Fibroblast of villous mesenchyme (primary cell): ENCODE measurements at places on chromosomes 12 and 14. TPM values are rescaled to one million over a fixed set of nuclear protein-coding genes. Genes with fewer than 3 reads are reported as not detected.
A peak's percentile ranks its signal among the peaks of the same experiment; 100 is the strongest.

GRCh38 chr12:94863321-94864035, 140.0 kb downstream of the NDUFA12 start:
- DNase-seq, result peak; percentile 64

DNA sequence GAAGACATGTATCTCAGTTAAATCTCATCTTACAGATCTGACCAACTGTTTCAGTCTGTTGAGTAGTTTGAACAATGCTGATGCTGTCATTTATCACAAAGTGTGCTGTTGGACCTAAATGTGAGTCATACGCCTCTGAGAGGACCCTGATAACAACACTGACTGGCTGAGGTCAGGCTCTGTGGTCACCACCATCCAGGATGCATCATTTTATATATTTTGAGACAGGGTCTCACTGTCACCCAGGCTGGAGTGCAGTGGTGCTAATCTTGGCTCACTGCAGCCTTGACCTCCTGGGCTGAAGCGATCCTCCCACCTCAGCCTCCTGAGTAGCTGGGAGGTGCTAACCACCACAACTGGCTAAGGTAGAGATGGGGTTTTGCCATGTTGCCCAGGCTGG, 181.0 kb upstream of the RGS6 start:
- no peak for DNase-seq

DNA sequence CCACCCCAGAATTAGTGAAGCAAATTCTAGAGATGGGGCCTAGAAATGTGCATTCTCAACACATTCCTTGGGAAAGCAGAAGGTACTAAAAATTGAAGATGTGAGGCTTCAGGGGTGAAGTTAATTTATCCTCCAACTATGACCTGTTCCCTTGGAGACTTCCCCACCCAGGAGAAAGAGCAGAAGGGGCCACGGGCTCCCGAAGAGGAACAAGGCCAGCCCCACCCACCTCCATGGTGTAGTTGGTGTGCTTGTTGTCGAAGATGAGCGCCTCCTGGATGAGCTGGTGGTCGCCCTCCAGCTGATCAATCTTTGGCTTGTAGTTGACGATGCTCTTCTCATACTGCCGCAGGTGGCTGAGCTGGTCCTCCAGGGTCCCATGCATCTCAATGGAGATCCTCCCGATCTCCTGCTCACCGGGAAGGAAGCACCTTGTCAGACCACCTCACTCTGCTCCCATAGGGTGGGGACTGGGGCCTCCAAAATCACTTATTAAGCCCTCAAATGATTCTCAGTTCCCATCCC, 87.8 kb upstream of the ZFP36L1 start:
- no peak for DNase-seq

GYS2 gene
- total RNA-seq, result not detected in 2 replicates

DNA sequence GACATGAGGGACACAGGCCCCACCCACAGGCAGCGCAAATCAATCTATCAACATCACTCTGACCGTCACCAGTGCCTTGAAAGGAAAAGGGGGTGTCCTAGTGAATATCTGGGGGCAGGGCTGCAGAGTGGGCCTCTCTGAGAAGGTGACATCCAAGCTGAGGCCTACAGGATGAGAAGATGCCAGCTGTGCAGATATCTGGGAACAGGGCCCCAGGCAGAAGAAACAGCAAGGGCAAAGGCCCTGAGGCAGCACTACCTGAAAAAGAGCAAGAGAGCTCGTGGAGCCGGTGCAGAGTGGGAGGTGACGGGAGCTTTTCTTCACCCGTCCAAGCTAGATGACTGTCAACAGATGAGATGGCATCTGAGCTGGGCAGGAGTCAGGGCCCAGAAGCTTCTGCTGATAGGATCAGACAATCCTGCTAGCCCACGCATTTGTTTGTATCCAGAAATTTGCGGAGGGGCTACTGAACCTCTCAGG, 12.5 kb upstream of the TMEM119 start:
- no peak for DNase-seq

- no peak for DNase-seq
Measured at GRCh38 chr12:59080101-59080500, 159.8 kb upstream of the LRIG3 start.

GPR65 gene
- under 0.01 and 0.32 TPM in 2 replicates for total RNA-seq

DNA sequence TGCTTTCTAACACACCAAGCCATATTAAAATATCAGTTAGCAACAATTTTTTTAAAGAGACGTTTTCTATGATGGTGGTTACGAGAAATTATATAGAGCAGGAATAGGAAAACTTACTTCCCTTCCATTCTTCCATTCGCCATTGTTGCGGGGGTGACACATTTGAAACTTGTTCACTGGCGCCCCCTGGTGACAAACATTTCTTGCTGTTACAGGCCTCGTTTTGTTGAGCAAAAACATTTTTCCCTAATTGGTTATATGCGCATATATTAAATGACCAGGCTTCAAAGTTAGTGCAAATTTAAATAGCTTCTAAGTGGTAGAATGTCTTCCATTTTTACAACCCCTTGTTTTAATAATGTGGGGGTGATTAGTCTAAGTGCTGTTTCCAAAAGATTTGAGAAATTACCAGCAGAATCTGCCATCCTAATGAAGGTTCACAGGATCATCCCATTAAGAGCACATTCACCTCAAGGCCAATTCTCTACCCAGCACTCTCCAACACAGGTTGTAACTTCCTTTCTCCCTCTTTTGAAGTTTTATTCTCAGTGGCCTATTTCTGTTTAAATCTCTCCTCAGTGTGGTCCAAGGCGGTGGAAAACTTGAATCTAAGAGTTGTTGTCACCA, 1124.7 kb downstream of the FLRT2 start:
- DNase-seq, result peak; percentile 20

LRCOL1 gene
- total RNA-seq, result 0.32 TPM in 1 of 2 replicates, not detected in the other

GRCh38 chr14:93456356-93456755, 25.6 kb downstream of the UNC79 start:
- DNase-seq, result no peak

- no peak for DNase-seq
Measured at GRCh38 chr12:43480591-43480990, 71.4 kb downstream of the ADAMTS20 start.

GRCh38 chr12:56385873-56386272, 23.2 kb upstream of the APOF start:
- DNase-seq, result no peak

DNA sequence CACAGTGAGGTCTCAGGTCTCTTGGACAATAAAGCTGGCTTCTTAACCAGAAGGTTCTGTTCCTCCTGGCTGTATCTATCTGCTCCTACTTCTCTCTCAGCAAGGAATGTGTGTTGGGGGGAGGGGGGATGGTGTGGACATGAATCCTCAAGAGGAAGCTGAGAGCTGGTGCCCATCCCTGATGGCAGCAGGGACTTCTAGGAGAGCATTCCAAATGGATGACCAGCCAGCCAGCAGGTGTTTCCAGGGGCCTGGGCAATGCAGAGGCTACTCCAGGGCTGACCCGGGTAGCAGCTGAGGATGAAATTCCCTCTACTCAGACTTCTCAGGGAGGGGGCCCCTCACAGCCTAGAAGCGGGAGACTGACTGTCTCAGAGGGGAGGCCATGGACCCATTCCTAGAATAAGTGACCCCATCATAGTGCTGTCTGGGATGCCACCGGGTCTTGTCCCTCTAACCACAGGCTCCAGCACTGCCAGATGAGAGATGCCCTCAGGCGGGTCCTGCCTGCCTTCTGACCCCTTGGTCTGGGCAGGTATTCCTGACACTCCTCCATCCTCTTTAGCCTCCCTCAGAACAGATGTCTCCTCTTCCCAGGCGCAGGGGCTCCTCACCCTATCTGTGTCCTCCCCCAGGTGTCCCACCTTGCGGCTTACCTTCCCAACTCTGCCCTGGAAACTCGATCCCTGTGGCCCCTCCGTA, 1.2 kb downstream of the RAB15 start:
- DNase-seq, result no peak

GRCh38 chr12:49664591-49665239, 41.4 kb downstream of the PRPF40B start:
- DNase-seq, result no peak

OAS1 gene
- under 0.01 and 0.86 TPM in 2 replicates for total RNA-seq

DNA sequence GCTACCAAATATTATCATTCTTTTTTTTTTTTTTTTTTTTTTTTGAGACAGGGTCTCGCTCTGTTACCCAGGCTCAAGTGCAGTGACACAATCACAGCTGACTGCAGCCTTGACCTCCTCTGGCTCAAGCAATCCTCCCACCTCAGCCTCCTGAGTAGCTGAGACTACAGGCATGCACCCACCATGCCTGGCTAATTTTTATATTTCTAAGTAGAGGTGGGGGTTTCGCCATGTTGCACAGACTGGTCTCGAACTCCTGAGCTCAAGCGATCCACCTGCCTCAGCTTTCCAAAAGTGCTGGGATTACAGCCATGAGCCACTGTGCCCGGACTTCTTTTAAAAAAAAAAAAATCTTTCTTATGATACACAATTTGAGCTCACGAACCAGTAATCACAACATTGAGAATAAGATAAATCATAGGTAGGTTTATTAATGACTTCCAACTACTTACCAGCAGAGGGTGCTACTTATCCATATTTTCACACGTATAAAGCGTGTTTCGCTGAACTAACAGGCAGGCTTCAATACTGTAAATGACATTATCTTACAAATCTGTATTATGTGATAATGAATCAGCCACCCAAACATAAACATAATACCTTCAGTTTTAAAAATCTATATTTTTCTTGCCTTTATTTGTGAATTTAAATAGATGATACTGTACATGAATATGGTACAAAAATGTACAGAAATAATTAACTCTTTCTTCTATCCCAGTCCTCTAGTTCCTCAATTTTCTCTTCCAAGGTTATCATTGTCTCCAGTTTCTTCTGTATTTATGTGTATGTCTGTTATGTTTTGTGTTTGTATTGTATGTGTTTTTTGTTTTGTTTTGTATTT, 42.5 kb upstream of the BCAT1 start:
- peak; percentile 62 for DNase-seq

- no peak for DNase-seq
Measured at GRCh38 chr14:94671870-94672444, 59.8 kb downstream of the SERPINA3 start.

DNA sequence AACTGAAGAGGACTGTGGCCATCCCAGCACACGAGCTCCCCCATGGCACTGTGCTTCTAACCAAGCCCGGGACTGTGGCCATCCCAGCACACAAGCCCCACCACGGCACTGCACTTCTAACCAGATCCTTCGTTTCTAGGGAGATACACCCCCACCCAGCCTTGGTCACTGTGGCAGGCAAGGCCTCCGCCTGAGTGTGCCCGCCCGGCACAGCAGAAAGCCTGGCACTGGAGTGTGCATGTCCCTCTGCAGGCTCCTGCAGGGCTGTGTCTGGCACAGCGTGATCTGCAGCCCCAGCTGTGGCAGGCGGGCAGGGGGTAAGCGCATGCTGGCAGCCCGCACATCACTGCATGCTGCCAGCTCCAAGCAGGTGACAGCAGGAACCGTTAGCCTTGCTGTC, 49.8 kb downstream of the CCDC85C start:
- no peak for DNase-seq

DNA sequence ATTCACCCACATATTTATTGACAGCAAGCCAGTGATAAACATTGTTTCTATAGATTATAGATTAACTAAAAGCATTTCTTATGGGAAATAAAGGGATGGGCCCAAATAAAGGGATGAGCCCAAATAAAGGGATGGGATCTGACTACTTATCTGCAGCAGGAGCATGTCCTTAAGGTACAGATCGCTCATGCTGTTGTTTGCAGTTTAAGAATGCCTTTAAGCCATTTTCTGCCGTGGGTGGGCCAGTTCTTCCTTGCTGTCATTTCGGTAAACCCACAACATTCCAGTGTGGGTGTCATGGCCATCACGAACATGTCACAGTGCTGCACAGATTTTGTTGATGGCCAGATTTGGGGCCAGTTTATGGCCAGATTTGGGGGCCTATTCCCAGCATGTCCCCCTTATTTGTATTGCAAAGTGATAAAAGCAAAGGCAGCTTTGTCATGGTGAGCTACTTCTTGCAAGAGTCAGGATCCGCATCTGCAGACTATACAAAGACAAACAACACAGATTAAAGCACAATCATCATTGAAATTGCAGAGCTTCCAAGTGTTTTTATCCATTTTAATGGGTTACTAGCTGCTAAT, 700.7 kb downstream of the LRFN5 start:
- DNase-seq, result no peak

- no peak for DNase-seq
Measured at GRCh38 chr12:44774815-44775411, 101.2 kb downstream of the NELL2 start.

GRCh38 chr12:46409974-46410373, 37.4 kb upstream of the SLC38A2 start:
- DNase-seq, result no peak
